Tracheal epithelial cell (primary cell): ENCODE measurements at places on chromosomes 1 and 21. TPM values are rescaled to one million over a fixed set of nuclear protein-coding genes. Genes with fewer than 3 reads are reported as not detected.

The TSTD1 gene
- 104 and 173 TPM in 2 replicates for total RNA-seq

The S100A2 gene
- total RNA-seq = 975 and 1,509 TPM in 2 replicates

The FLG2 gene
- not detected in 2 replicates for total RNA-seq

The GJB3 gene
- 160 and 174 TPM in 2 replicates for total RNA-seq

The CRP gene
- not detected in 2 replicates for total RNA-seq

The TPR gene
- total RNA-seq = 43.4 and 62.9 TPM in 2 replicates
